Globus pallidus (tissue), 1 donor: ENCODE measurements at places on chromosomes 13 and 19.
A peak's percentile ranks its signal among the peaks of the same experiment; 100 is the strongest.

GRCh38 chr13:63706751-63707150 lies 2291.1 kb upstream of the PCDH20 start:
- DNase-seq = no peak

DNA sequence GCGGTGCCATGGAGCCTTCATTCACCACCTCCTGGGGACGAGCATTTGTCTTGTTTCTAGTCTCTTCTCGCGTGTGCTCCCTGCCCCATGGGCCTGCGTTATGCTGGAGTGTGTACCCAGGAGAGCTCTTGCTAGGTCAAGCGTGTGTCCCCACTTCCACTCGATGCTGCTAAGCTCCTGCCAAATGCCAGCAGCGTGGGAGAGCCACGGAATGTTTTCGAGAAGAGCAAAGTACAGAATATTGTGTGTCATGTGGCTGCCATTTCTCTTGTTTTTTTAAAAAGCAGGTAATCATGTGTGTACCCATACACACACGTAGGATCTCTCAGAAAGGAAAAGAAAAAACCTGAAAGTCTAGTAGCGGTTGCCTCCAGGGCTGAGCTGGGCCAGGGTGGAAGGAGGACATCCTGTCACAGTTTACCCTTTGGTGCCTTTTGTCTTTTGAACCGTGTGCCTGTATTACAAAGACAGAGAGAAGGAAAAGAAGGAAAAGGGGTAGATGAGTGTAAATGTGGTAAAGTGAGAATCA lies 28.6 kb downstream of the PAK4 start:
- DNase-seq = no peak

DNA sequence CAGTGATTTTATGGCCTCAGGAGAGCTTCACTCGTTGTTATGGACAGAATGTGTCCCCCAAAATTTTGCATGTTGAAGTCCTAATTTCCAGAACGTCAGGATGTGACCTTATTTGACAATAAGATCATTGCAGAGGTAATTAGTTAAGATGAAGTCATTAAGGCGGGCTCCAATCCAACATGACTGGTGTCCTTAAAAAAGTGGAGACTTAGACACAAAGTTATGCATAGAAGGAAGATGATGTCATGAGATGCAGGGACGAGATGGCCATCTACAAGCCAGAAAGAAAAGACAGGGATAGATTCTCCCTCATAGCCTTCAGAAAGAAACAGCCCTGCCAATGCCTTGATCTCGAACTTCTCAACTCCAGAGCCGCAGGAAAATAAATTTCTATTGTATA lies 25.8 kb upstream of the SPATA13 start:
- DNase-seq = no peak

- DNase-seq = no peak
Measured at GRCh38 chr19:39631626-39632025, 24.1 kb upstream of the LGALS16 start.

GRCh38 chr19:30325676-30326392 lies 46.4 kb upstream of the ZNF536 start:
- DNase-seq = peak; percentile 50

- DNase-seq = no peak
Measured at GRCh38 chr19:36013280-36014011, 567 bp downstream of the ALKBH6 start.

GRCh38 chr19:44345959-44346358 lies 10.5 kb downstream of the ZNF112 start:
- peak; percentile 38 for DNase-seq

- DNase-seq = no peak
Measured at GRCh38 chr13:114078461-114079451, 53.7 kb downstream of the RASA3 start.

GRCh38 chr19:15318241-15318691 lies 14.1 kb downstream of the BRD4 start:
- no peak for DNase-seq

- DNase-seq = no peak
Measured at GRCh38 chr19:43469160-43469480, 3.7 kb upstream of the LYPD3 start.

DNA sequence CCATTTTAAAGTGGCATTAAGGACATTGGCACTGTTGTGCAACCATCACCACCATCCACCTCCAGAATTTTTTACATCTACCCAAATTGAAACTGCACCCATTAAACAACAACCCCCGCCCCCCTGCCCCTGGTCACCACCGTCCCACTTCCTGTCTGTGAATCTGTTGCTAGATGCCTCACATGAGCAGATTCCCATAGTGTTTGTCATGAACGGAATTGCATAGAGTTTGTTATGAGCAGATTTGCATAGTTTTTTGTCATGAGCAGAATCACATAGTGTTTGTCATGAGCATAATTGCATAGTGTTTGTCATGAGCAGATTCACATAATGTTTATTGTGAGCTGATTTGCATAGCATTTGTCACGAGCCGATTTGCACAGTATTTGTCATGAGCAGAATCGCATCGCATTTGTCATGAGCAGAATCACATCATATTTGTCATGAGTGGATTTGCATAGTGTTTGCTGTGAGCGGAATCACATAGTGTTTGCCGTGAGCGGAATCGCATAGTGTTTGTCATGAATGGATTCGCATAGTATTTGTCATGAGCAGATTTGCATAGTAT lies 54.0 kb upstream of the GTF3A start:
- no peak for DNase-seq

DNA sequence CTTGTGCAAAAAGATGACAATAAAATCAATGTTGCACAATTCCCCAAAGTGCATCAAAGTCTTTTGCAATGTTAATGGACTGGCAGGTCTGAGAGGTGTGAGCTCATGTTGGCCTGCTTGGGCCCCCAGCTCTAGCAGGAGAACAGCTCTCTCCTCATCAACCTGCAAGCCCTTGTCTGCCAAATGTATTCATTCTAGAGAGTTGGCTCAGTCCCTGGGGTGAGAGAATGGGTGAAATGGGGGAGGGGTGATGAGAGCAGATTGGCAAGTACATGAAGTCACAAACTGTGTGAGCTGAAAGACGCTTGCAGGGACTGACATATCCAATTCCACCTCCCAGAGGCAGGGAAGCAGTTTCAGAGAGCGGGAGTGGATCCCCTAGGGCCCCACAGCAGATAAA lies 465.1 kb upstream of the ZNF507 start:
- no peak for DNase-seq

GRCh38 chr13:105863300-105863920 lies 672.1 kb downstream of the EFNB2 start:
- DNase-seq = no peak

DNA sequence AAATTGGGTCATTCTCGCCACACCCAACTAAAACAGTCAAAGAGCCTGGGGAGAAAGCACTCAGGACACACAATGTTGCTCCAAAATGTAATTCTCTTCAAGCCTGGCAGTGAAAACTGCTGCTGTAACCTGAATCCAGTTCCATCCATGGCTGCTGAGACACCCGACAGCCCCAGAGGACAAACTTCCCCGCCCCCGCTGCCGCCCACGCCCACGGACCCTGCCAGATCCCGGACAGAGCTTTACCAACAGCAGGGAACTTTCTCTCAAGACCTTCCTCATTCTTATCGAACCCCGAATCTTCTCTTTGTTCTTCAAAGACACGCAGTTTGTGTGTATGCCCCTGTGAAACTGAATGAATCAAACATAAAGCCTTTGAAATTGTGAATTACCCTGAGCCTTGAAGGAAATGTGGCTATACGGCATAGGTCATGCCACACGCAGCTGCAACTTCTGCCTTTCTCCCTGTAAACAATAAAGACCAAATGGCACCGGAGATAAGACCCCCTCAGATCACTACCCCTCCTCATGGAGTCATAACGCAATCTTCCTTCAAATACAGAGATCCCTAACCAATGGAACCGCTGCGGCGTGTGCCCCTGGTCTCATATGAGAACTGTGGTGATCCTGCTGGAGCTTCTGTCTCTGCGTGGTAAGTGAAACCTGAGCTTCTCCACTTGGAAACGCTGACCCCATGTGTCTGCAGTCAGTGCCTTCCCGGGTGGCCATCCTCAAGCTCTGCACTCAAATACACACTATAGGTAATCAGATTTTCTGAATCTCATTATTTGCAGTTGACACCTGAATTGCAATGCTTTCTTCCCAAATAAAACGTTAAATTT lies 4.8 kb upstream of the LAMP1 start:
- DNase-seq = no peak

GRCh38 chr19:49861541-49862378 lies 5.6 kb downstream of the PNKP start:
- DNase-seq = no peak

DNA sequence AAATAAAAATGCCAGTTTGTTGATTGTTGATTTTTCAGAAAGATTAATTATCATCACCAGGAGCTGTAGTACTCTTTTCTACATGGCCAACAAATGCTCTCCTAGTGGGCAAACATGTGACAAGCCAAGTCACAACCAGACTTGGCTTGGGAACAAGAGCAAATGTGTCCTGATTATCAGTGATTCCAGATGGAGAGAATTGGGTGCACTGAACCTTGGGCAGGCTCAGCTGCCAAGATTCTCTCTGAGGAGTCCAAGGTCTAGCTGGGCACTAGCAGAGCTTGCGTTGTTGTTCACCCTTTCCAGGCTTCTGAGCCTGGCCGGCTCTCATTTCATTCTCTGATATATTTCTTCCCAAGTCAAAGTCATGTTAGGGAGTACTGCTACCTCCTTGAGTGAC lies 27.3 kb upstream of the GPI start:
- no peak for DNase-seq

- DNase-seq = no peak
Measured at GRCh38 chr13:110525328-110526319, 35.9 kb downstream of the RAB20 start.

DNA sequence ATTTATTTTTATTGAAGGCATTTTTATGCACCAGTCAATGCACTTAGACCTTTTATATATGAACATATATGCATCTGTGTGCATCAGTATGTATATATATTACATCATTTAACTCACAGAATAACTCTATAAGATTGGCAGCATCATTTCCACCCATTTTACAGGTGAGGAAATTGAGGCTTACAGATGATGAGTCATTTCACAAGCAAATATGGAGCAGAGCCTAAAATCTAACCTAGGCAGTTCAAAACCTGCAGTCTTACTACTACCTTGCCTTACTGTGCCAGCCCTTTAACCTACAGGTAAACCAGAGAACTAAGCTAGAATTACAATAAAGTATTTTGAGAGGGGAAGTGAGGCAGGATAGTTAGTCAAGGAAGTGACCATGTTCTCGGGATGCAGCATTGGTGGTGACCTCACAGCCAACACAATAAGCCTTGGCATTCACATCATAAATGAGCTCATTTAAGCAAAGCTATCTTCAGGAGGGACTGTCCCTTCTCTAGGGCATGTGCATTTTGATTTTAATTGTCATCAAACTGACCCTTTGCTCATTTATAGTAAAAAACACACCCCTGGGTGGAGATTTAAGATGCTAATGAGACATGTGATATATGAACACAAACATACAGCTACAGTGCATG lies 274.3 kb downstream of the DCLK1 start:
- DNase-seq = no peak

- DNase-seq = no peak
Measured at GRCh38 chr13:46197299-46198048, 14.3 kb upstream of the LRRC63 start.

GRCh38 chr19:38420935-38421334 lies 5.1 kb downstream of the RASGRP4 start:
- no peak for DNase-seq

GRCh38 chr13:62331384-62331783 lies 915.7 kb upstream of the PCDH20 start:
- DNase-seq = no peak

DNA sequence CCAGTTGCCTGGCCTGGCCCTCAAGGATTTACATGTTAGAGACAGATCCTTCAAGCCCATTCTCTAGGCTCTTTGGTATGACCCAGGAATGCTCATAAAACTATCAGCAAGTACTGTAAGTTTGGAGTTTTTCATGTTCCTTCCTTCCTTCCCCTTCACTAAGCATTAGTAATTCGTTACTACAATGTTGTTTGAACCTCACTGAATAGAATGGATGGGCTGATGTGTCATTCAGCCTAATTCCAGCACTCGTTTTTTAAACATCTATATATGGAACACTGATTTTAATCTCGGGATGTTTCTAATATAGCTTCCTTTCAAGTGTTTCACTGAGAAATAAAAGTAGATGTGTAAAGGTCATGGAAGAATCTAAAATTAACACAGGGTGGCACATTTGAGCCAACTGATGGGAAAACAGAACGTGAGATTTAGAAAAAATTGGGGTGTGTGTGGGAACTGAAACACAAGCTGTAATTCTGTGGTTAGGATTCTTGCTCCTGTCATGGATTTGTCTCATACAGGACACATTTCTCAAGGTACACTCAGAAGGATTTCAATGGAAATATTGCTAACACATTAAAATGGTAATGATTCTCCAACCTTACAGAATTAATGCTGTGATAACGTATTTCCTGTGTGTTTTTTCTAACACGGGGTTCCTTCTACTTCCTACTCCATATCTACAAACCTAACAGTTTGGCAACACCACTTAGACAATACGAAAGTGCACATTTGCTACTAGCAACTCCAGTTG lies 93.4 kb downstream of the FLT1 start:
- no peak for DNase-seq

- DNase-seq = no peak
Measured at GRCh38 chr19:1511318-1512317, 1.2 kb downstream of the ADAMTSL5 start.

DNA sequence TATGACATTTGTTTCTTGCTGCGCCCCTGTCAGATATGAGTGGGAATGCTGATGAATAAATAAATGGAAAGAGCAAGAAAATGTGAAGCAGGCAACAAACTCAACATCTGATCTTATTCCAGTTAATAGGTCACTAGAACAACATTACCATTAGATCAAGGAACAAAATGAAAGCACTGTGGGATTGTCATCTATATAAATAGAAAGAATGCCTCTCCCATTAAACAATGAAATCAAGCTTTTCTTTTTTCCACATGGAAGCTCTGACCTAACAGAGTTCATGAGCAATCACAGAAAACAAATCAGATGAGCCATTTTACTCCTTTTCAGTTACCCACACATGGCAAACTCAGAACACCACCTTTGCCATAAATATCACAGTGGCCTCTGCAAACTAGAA lies 354.8 kb downstream of the SUCLA2 start:
- DNase-seq = no peak

GRCh38 chr13:59300355-59301173 lies 863.2 kb downstream of the DIAPH3 start:
- DNase-seq = no peak

GRCh38 chr19:11887611-11888531 lies at the start of gene ZNF69:
Gene ZNF69, plus strand, starts transcription at chr19:11887782. Its CDS starts 142 bp downstream, at chr19:11887924.
- DNase-seq = peak; percentile 80

GRCh38 chr19:47273313-47274070 lies 1.2 kb upstream of the INAFM1 start:
- peak; percentile 90 for DNase-seq

DNA sequence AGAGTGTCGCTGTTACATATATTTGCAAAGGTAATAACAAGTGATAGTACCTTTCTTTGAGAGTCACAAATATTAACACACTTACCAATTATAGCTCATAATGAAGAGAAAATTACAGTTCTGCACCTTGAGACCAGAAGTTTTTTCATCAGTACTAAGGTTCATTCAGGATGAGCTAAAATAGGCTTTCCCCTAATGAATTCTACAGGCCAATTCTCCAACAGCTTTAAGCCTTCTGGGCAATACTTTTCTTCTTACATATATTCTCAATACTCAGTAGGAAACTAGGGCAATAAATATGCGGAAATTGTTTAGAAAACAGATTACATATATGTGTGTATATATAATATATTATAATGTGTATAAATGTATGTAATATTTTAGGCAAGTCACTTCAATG lies 2672.8 kb upstream of the PCDH20 start:
- no peak for DNase-seq
